ENCODE measurements at places on chromosomes 13 and 19.

GRCh38 chr19:38949580-38950367 lies 19.0 kb downstream of the MRPS12 start:
- peak; percentile 86 for DNase-seq

GRCh38 chr13:36668316-36668715 lies 5.5 kb upstream of the SERTM1 start:
- DNase-seq, result no peak

DNA sequence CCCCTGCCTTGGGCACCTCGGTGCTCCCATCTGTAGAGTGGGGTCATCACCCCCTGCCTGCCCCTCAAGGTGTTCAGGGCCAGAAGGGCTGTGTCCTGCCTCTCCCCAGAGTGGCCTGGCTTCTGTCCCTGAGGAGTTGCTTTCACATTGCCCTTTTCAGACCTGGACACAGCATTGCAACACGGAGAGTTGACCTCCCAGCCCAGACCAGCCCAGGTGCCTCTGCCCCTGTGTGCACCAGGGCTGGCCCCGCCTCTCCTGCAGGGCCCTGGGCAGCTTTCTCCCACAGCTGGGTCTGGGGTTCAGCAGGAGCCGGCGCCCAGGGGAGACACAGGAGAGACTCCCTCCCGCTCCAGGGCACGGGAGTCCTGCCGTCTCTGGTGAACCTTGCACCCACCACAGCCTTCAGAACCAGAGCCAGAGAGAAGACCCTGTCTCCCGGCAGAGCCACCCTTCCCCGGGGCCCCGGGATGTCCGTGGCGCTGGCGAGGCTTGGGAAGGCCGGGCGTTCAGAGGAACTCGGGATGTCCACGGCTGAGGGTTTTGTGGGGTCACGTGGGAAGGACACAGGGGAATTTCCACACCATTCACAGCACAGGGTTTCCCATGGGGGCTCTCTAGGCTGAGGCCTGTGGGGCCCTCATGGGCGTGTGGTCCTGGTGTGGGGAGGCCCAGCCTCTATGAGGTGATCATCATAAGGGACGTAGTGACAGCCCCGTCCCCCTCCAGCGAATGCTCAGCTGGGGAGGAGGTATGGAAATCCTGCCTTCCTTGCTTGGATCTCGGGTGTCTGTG lies 23.2 kb downstream of the C13orf46 start:
- no peak for DNase-seq

DNA sequence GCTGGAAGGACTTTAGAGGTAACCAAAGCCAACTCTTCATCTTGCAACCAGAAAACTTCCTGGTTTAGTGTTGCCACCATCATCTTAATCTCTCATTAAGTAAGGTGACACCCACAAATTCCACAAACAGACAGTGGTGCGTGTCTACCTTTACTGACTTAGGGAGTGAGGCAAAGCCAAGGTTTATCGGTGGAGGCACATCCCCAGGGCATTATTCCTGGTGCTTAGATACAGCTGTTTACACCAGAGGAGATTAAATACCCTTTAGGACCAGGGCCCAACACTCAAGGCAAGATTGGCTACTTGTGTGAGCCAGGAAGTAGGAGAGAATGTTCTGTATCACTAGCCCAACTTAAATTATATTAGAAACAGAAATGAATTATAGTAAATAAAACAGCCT lies 9.5 kb downstream of the STOML3 start:
- no peak for DNase-seq

DNA sequence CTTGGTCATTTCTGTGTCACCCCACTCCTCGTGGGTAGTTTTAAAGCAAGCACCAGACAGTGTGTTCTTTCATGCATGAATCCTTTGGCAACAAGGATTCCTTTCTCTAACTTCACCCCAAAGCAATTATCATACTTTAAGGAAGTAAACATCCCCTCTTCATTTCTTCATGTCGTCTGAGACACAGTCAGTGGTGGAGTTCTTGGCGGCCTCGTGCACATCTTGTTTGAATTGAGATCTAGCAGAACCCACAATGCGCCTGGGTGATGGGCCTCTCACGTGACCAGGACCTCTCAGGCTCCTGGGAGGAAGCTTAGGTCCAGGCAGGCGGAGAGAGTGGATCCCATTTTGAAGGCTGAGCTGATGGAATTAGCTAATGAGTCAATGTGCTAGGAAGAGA lies 2.6 kb downstream of the ACSBG2 start:
- DNase-seq, result no peak

DNA sequence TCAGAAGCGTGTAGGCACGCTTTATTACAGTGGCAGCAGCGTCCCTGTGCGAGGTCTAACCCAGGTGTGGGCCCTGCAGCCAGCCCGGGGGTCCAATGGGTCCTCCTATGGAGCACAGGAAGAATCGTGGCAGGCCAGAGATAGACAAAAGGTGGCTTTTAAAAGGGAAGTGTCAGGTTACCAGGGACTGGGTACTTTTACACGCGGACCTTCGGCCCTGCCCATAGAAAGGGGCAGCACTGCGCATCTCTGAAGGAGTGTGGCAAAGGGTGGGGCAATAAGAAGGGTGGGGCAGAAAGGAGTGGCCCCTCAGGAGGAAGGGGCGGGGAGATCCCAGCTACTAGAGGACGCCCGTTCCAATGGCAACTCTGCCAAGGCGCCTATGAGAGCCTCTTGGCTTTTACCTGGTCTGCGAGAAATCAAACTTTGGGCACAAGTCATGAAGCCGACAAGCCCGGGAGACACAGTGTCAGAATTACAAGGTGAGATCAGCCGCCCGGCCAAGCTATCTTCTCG lies 1419.8 kb downstream of the UQCRFS1 start:
- peak; percentile 79 for DNase-seq

GRCh38 chr13:59734393-59734792 lies 429.3 kb downstream of the DIAPH3 start:
- no peak for DNase-seq

GRCh38 chr13:51067210-51067701 lies 43.8 kb downstream of the C13orf42 start:
- DNase-seq, result no peak

GRCh38 chr13:25174304-25174703 lies 2.2 kb upstream of the AMER2 start:
- DNase-seq, result no peak

- DNase-seq, result no peak
Measured at GRCh38 chr19:18746401-18747325, 44.4 kb downstream of the COMP start.

DNA sequence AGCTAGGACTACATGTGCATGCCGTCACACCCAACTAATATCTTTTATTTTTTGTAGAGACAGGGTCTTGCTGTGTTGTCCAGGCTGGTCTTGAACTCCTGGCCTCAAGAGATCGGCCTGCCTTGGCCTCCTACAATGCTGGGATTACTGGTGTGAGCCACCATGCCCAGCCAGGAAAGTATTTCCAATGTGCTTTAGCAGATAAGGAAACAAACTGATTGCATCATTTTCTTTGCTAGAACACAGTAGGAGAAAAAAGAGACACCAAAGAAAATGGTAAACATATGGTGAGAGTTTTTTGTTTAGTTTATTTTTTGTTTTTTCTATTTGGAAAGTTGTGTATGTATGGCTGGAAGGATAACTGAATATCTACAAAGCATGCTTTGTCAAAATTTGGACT lies 46.9 kb upstream of the AKAP11 start:
- DNase-seq, result no peak

DNA sequence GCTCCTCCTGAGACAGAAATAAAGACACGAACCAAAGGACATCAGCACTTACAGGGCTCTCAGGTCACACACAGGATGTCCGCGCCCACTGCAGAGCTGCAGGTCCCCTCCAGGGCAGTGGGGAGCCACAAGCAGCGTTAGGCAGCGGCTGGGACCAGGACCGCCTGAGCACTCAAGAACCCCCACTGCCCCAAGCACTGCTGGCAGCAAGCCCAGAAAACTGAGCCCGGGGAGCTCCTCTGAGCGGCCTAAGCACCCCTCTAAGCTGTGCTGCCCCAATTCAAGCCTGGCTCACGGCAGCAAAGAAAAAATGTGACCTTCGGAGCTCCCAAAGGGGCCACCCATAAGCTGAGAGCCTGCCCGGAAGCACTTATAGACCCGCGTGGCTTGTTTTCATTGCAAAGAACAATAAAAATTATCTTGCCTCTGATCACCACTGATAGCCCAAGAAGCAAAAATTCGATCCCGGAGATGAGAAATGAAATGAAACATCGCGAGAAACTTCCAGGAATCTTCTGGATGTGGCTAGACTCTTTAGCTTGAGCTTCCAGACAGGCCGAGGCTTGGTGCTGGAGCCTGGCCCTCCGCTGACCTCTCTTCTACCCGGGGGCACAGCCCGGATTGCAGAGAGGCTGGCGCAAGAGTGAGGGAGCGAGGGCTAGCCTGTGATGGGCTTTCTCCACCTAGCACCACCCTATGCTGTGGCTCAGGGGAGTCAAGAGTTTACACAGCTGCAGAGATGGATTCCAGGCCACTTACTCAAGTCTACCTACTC lies 6.3 kb downstream of the DPP9 start:
- no peak for DNase-seq

GRCh38 chr13:40476175-40476958 lies 190.1 kb downstream of the FOXO1 start:
- DNase-seq, result no peak

DNA sequence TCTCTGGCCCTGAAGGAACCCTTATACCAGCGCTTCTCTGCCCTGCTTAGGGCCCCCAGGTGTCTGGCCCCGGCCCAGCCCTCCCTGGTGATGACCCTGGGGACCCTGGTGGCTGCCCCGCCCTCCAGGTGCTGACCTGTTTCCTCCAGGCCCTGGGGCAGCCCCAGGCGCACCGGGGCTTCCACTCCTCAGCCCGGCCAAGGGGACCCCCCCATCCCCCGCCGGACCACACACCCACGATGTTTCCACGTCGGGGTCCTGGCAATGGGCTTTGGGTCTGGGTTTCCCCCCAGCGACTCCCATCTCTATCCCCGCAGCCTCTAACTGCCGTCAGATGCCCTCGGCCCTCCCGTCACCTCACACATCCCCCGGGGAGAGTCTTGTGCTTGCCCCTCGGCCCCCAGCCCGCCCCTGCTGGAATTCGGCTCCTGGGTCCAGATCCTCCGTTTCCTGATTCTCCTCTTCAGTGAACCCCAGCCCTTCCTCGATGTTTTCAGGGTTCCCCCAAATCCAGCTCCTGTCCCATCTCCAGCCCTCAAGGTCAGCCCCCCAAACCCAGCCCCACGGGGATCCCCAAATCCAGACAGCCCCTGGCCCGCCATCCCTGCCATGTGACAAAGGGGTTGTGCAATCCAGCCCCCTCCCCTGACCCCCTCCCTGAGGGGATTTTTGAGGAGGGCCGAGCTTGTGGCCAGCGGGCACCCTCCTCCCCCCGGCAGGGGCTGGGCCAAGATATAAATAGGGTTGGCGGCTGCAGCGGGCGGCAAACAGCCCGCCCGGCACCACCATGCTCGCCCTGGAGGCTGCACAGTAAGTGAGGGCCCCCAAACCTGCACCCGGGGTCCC lies at the start of gene SPIB:
TSS of gene SPIB (plus strand) at position 763 of the 846 bp plus-strand sequence. CDS start at position 788, 25 bp downstream.
- no peak for DNase-seq

DNA sequence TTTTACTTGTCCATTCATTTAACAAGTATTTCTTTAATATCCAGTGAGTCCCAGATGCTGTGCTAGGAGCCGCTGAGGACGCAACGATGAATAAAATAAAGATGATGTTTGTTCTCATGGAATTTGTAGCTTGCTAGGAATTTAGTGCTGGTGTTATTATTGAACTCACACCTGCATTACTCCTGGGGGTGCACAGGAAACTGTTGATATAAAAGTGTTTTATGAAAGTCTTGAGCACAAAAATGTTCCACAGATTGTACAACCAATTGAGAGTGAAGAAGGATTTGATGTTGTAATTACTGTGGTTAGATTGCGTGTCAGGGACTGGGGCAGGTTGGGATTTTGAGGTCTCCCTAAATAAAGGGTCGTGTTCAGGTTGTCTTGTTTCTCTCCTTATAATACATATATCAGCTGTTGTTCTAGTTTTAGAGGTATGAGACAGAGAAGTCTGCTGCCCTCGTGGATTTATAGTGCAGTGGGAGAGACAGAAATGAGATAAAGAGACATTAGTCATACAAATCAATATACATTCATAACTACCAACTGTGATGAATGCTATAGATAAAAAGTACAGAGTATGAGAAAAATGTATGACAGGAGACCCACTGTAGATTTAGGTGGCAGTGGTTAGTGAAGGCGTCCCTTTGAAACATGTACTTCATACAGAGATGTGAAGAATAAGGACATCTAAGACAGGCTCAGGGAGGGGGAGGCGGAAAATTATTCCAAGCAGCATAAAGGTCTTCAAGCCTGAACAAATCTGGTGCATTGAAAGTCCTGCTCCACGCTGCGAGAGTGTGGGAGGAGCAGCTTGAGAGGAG lies 11.3 kb downstream of the CACNG6 start:
- DNase-seq, result no peak

DNA sequence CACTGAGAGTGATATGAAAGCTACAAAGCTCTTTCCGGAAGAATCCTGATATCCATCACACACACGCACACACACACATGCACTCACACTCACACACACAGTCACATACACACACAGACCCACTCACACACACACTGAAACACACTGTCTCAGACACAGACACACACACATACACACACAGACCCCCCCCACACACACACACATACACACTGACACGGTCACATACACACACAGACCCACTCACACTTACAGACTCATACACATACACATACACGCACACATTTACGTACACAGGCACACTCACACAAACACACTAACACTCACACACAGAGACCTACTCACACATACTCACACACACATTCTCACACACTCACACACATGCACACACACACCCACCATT lies 58.6 kb downstream of the LIG4 start:
- no peak for DNase-seq

DNA sequence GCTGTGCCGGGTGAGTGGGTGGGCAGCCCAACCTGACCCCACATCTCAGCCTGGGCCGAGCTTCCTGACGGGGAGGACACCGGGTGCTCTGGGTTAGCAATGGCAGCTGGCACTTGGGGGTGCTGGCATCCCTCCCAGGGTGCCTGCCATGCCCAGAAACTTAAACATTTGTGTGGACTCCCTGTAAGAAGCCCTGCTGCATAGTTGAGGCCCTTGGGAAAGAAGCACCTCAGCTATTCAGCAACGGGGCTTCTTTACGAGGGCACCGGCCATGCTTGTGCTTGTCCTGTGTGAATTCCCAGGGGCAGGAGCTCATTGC lies 33.8 kb upstream of the MEDAG start:
- no peak for DNase-seq

- no peak for DNase-seq
Measured at GRCh38 chr19:39935364-39935661, 879 bp upstream of the FCGBP start.

DNA sequence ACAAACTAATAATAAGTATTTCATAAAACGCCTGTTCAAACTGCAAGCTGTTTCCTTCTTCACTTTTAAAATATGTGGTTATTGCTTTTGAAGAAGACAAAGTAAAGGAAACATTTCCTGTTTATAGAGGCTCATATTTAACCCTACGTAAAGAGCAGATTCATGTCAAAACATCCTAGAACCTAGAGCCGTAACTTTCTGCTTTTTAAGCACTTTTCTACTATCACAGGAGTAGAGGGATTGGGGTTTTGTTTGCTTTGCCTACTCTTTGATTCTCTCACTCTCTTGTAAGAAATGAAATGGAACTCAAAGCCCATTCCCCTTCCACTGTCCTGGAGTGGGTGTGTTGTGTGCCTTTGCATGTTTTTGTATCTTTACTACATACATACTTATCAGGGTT lies 54.0 kb upstream of the GPR183 start:
- DNase-seq, result no peak

All from T-helper 2 cell treated with Interferon-gamma antibody and Interleukin-4, amounts not matched to agents 5 μg/mL and 100 μg/mL, for 36 hours (primary cell).